Right lobe of liver (tissue), 6 donors: ENCODE measurements at places on chromosomes 5 and 9. TPM values are rescaled to one million over a fixed set of nuclear protein-coding genes. Genes with fewer than 3 reads are reported as not detected.

Gene IFNA6
- not detected for total RNA-seq

Gene DTWD2
- total RNA-seq = 13.4 TPM

Gene FCN2
- total RNA-seq = 90.2 TPM

Gene TUBB4B
- total RNA-seq = 88.4 TPM

Gene ZNF879
- total RNA-seq = 1.0 TPM

Gene FRRS1L
- not detected for total RNA-seq

Gene WDR38
- total RNA-seq = not detected

Gene DDX4
- total RNA-seq = not detected

Gene MED10
- 9.3 TPM for total RNA-seq

Gene PAM
- total RNA-seq = 17.7 TPM

Gene NEUROG1
- total RNA-seq = not detected

Gene ZNF454
- total RNA-seq = 0.26 TPM

DNA sequence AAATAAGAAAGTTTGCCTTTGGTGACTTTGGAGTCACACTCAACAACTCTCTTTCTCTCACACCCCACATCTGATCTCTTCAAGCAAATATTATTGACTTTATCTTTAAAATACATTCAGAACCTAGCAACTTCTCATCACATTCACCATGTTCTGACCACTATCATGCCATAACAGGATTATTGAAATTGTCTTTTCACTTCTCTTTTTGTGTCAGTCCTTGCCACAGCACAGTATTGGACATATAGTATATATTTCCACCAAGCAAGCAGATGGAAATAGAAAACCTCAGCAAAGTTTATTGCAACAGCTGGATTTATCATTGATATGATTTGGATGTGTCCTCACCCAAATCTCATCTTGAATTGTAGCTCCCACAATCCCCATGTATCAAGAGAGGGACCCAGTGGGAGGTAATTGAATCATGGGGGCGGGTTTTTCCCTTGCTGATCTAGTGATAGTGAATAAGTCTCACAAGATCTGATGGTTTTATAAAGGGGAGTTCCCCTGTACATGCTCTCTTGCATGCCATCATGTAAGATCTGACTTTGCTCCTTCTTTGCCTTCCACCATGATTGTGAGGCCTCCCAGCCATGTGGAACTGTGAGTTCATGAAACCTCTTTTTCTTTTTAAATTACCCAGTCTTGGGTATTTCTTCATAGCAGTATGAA lies 26.9 kb upstream of the ITGA1 start:
- no peak for DNase-seq

- DNase-seq = peak; percentile 95
These were observed 23.4 kb downstream of the HNRNPK start for GRCh38 chr9:83956436-83957247.

DNA sequence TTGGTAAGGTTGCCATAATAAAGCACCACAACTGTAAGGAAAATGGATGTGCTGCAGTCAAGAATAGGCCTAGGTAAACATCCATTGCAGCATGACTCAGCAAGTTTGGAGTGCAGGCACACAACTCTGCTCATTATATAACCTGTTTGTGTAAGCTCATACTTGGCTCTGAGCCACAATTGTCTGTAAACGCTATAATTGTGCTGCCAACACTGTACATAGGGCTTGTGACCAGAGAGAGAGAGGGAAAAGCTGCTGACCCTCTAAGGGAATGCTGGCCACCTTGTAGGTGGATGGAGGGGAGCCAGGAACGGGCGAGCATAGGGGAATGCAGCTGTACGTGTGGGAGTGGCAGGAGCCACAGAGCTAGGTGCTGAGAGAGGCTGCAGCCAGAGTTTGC lies 2186.5 kb upstream of the ACO1 start:
- DNase-seq = no peak

GRCh38 chr5:123937230-123937629 lies 425.3 kb downstream of the CSNK1G3 start:
- DNase-seq = no peak

DNA sequence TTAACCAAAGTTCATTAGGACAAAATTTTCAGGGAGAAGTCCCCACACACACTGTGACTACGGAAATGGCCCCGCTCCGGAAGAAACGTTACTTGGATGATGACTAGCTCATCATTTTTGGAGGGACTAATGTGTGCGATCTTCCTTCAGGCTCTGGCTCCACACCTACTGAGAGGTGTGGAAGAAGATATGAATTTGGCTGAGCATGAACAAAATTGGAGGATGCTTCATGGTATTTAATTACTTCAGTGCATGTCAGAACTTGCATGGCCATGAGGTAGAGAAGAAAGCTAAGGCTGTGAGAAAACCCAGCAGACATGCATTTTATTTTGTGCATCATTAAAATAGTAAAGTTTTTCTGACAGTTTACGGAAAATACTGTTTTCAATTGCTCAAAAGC lies 202.1 kb upstream of the TLE4 start:
- no peak for DNase-seq

DNA sequence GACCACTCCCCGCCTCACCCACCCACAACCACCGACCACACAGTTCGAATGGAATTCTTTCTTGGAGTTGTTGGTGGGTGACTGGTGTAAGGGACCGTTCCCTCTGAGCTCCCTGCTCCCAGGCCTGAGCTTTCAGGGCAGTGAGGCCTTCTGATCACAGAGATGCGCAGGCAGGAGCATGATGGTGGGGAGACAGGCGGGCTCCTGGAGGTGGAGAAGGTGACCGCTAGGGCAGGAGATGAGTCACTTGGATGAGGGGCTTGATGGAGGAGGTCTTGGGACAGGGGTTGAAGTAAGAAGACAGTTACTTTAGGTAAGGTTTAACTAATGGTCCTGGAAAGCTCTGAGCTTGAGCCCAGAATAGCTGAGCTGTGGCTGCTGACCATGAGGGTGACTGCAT lies 88.5 kb downstream of the HSPA4 start:
- DNase-seq = no peak

DNA sequence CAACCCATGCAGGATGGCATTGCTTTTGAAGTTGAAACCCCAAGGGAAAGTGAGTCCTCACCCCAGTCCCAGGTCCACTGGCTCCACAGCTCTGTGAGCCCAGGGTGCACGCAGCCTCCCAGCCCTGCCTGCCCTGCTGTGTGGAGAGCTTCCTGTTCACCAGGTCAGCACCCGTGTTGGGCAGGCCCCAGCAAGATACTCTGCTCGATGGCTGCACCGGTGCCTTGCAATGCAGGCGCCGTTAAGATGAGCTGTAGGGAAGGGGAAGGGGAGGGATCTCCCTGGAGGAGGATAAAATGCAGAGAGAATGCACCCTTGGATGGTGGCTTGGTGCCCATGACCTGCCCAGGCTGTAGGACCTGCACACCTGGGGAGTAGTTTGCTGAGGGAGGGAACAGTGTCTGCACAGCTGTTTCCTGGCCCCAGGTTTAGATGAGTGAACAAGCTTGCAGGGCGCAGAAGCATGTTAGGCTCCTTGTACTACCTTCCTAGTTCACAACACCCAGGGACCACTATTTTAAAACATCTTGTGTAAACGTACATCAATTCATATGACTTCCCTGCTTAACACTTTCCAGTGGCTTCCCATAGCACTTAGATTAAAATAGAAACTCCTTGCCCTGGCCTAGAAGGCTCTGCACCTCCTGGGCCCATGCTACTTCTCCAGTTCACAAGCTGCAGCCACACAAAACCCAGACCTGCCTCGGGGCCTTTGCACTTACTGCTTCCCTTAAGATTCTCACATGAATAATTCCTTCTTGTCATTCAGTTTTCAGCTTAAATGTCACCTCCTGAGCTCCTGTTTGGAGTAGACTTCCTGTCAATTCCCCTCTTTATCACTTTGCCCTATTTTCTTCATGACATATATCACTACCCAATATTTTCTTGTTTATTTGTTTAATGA lies 19.6 kb downstream of the FAT2 start:
- DNase-seq = no peak

DNA sequence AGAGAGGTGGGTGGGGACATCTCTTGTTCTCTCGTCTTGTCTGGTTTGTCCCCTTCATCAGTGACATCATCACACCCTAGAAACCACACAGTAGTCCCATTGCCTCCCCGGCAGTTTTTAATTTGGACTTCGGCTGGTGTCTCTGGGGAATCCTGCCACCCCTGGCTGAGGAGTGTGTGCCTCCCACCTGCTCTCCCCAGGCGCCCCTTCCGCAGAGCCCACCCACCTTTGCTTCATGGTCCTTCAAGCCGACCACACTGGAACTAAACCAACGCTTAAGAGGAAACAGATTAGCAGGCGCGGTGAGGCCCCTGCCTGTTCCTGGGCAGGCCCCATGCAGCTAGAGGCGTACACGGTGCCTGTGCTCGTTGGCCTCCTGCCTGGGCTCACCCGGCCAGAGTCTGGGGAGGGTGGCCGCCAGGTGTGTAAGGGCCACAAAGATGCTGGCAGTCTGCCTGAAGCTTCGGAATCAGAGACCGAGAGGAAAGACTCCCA lies 107.6 kb upstream of the SPRY4 start:
- no peak for DNase-seq

- DNase-seq = peak; percentile 43
These were observed 388 bp downstream of the ANKS6 start for GRCh38 chr9:98795970-98796363.

- no peak for DNase-seq
These were observed 549.1 kb downstream of the MTRR start for GRCh38 chr5:8418049-8418426.

DNA sequence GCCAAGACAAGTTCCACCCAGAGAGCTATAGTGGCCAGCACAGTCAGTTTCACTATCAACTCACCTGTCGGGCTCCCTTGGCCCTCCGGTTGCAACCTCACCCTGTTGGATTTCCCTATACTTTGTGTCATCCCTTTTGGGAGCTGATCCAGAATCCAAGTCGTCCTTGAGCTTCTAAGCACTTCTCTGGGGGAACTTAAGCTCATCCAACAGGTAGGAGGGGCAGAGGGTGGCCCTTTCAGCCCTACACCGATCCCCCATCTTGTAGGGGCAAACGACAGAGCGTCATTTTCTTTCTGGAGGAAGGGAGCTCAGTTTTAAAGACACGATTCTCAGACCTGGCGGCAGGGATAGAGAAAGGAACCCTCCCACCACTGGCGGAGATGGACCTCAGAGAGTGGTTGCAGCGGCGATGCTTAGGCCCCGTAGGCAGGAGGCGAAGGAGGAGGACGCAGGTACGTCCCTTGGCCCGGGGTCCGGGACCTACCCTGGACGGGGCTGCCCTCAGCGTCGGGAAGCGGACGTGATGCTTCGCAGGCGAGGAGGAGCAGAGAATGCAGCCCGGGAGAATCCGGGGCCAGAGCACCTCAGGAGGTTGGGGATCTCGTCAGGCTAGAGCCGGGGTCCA lies 519 bp downstream of the ZER1 start:
- no peak for DNase-seq

GRCh38 chr5:23991406-23991805 lies 484.0 kb downstream of the PRDM9 start:
- DNase-seq = no peak

DNA sequence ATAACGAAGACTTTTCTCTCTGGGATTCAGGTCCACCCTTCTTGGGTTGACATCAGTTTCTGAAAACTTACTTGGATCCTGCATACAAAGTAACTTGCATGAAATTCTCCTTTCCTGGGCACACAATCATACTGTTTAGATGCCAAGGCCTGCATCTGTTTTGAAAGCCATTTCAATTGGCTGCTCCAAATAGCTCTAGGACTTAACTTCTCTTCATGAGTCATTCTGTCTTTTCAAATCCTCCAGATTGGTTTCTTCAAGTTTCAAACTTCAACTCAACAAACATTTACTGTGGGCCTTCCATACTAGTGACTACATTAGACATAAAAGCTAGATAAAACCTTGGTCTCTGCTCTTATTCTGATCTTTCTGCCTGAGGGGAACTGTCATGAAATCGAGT lies 54.8 kb upstream of the HMHB1 start:
- no peak for DNase-seq

- DNase-seq = peak; percentile 88
These were observed 1.5 kb upstream of the SHC3 start for GRCh38 chr9:89179895-89180734.

DNA sequence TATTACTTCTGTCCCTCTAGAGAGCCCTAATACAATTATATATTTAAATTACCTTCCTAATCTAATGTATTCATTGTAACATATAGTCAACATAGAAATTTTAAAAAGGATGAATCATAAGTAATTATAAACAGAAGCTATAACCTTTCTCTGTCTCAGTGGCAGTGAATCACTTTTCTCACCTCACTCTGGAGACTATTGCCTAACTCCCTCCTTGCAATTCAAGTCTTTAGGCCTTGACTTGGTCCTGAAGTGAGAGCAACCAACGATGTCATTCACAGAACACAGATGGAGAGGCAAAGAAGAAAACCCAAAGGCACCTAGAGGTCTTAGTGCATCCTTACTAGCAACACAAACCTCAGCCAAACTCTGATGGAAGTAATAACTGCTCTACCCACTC lies 133.3 kb upstream of the DPYSL3 start:
- DNase-seq = no peak
